ENCODE measurements at places on chromosomes 7 and 10. TPM values are rescaled to one million over a fixed set of nuclear protein-coding genes. Genes with fewer than 3 reads are reported as not detected.

DNA sequence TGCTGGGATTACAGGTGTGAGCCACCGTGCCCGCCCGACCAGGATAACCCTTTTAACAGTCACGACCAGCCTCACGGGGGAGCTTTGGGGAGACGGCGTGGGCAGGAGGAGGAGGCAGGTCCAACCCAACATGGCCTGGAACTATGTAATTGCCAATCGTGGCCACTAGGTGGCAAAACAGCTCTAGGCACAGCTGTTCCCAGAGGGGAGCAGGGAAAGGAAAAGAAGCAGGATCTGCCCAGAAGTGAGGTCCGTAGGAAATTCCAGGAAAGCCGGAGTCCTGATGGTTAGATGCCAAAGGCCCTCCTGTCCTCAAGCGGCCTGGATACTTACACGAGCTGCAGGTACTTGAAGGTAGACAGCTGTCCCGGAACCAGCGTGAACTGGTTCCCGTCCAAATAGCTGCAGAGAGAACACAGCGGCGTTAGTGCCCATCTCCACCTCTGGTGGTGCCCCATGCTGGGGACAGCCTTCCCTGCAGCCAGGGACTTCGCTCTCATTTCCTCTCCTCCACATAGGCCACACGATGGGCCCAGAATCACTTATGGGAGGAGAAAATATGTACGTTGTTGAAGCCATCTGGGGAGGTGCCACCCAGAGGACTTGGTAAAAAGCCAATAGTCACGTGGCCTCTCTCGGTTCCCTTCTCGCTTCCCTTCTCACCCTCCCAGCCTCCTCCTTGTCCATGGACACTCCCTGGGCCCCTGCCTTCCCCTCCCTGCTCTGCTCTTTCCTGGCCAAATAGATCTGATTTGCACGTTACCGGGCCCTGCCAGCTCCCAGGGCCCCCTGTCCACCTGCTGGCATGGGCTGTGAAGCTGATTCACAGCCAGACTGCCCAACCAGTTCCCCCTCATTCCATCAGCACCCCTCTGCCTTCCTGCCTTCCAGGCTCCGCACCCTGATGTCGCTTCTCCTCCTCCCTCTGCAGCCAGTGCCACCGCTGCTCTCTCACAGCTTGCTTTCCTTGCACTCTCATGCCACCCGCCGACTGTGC, 148.1 kb downstream of the SLIT1 start:
- peaks cover 9% of the 10 kb centered on the region for H3K4me1 ChIP-seq
- peak overlapping the region; percentile 46 for H3K4me3 ChIP-seq
- peaks cover 8% of the 10 kb centered on the region for H3K27me3 ChIP-seq
- DNase-seq: peak; percentile 85

DNA sequence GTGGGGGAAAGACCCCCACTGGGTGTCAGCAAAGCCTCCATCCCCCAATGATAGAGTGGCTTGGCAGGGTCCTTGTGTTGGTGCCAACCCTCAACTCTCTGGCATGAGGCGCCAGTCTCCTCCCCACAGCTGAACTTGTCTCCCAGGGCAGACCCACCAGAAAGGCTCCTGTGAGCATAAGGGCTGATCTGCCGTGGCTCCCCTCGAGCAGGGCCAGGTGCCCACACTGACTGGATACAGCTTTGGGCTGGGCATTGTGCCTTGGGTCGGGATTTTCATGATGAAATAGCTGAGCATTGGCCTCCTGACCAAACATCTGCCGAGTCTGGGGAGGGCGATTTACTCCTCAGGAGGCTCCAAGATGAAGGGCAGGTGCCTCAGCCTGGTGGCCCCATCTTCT, 68.1 kb upstream of the NPTX2 start:
- no peak for DNase-seq
- H3K36me3 ChIP-seq: no peaks in the 10 kb centered on the region
- H3K4me3 ChIP-seq: no peak overlapping the region
- no peaks in the 10 kb centered on the region for H3K4me1 ChIP-seq
- no peaks in the 10 kb centered on the region for H3K27me3 ChIP-seq
- no peak overlapping the region for H3K27ac ChIP-seq

The CYP2E1 gene
- total RNA-seq: 0.87 TPM

The PNLIP gene
- total RNA-seq: not detected

The VWDE gene
- 1.4 TPM for total RNA-seq

GRCh38 chr10:59393349-59393748, 31.0 kb upstream of the FAM13C start:
- no peak overlapping the region for H3K27ac ChIP-seq
- H3K36me3 ChIP-seq: no peaks in the 10 kb centered on the region
- no peaks in the 10 kb centered on the region for H3K4me1 ChIP-seq
- DNase-seq: no peak
- no peak overlapping the region for H3K4me3 ChIP-seq

The MGAM2 gene
- not detected for total RNA-seq

GRCh38 chr7:64046041-64046389, 781 bp downstream of the ZNF727 start:
- H3K27ac ChIP-seq: no peak overlapping the region
- no peak overlapping the region for H3K4me3 ChIP-seq
- DNase-seq: no peak
- no peaks in the 10 kb centered on the region for H3K4me1 ChIP-seq

- peak; percentile 56 for DNase-seq
- peaks cover 25% of the 10 kb centered on the region for H3K36me3 ChIP-seq
- peaks cover 66% of the 10 kb centered on the region for H3K4me1 ChIP-seq
- peak overlapping the region; percentile 64 for H3K27ac ChIP-seq
These were observed 10.6 kb downstream of the DNAJB6 start for GRCh38 chr7:157347217-157347904.

DNA sequence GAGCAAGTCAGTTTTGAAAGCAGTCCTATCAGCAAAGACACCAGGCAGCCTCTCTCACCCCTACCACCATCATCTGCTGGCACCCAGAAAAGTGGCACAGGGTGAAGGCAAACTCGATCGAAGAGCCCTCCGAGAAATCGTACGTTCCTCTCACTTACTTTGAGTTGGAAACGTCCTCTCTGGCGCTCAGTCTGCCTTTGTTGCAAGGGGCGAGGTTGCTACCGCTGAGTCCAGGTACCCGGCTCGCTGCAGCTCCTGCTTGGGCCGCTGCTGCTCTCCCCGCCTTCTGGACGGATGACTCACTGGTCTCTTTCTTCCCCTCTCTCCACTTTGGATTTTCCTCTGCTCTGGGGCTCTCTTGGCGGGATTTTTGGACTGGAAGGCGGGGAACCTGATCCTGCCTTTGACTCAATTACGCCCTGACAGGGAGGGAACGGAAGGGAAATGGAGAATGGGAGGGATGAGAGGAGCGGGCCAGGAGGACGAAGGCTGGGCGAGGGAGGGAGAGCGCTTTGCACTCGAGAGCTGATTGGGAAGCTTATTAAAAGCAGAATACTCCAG, at the start of gene PTN:
Gene PTN (minus strand): TSS at position 453 of the 561 bp plus-strand sequence. CDS start 88,760 bp downstream, outside the sequence.
- H3K4me3 ChIP-seq: no peak within 1 kb of the TSS
- H3K27ac ChIP-seq: no peak within 1 kb of the TSS
- no peaks in the 10 kb centered on the region for H3K36me3 ChIP-seq
- peaks cover 2% of the 10 kb centered on the region for H3K4me1 ChIP-seq

- H3K27ac ChIP-seq: no peak overlapping the region
- H3K4me3 ChIP-seq: no peak overlapping the region
- no peak for DNase-seq
- no peaks in the 10 kb centered on the region for H3K27me3 ChIP-seq
These were observed 8.1 kb downstream of the TFAM start for GRCh38 chr10:58393317-58393716.

- no peaks in the 10 kb centered on the region for H3K4me1 ChIP-seq
- DNase-seq: no peak
- no peaks in the 10 kb centered on the region for H3K36me3 ChIP-seq
- no peaks in the 10 kb centered on the region for H3K27me3 ChIP-seq
These were observed 32.5 kb downstream of the ARHGAP22 start for GRCh38 chr10:48572414-48572813.

GRCh38 chr10:48797830-48798229, 113.2 kb downstream of the WDFY4 start:
- no peak overlapping the region for H3K27ac ChIP-seq
- peaks cover 6% of the 10 kb centered on the region for H3K36me3 ChIP-seq
- peaks cover 20% of the 10 kb centered on the region for H3K4me1 ChIP-seq

DNA sequence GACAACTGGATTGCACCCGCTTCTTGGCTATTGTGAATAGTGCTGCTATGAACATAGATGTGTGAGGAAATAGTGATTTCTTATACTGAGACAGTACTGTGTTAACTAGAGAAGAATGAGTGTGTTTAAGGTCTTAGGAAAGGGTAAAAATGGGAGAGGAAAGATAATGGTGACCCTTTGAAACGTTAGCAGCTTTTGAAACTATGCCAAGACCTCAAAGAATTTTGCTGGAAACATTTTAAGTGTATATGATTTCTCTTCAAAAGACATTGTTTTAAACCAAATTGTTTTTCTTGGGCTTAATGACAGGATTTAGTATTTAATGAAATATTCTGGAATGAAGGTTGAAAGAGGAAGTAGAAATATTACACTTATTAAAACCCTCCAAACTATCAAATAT, 100.8 kb upstream of the ARHGAP21 start:
- H3K4me3 ChIP-seq: no peak overlapping the region
- H3K4me1 ChIP-seq: peaks cover 44% of the 10 kb centered on the region
- H3K36me3 ChIP-seq: no peaks in the 10 kb centered on the region
- no peak overlapping the region for H3K27ac ChIP-seq

The MRM2 gene
- total RNA-seq: 31.9 TPM

- H3K27me3 ChIP-seq: no peaks in the 10 kb centered on the region
- DNase-seq: no peak
- H3K4me1 ChIP-seq: peaks cover 32% of the 10 kb centered on the region
- no peak overlapping the region for H3K4me3 ChIP-seq
- peaks cover 78% of the 10 kb centered on the region for H3K36me3 ChIP-seq
These were observed 12.6 kb downstream of the CASP7 start for GRCh38 chr10:113692271-113692670.

DNA sequence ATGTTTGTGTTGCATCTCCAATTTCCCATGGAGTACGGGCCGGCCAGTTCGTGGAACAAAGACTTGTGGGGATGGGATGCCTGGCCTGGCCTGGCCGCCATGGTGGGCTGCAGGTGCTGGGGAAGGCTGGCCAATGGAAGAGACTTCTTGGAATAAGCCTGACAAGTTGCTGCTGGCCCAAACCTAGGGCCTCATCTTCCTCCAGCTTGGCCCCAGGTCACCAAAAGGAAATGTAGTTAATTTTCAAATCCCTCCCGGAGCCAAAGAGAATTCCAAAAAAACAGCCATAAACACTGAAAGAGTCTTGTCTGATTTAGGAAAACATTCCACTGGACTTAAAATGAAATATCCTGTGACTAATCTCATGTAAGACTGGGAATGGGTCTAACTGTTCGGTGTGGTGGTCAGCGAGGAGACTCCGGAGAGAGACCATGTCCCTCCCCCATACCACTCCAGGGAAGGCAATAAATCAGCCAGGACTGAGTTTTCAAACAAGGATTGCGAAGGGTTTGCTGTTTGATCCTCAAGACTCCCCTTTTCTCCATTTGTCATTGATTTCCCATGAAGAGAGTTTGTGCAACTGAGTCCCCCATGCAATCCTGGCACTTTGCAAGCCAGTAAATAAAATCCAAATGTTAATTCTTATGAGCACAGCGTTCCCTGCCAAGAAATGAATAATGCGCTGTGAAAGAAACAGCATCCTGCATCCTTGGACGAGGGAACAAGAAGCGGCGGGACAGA, 128.7 kb upstream of the HABP2 start:
- H3K4me1 ChIP-seq: no peaks in the 10 kb centered on the region
- no peak for DNase-seq
- no peaks in the 10 kb centered on the region for H3K36me3 ChIP-seq
- H3K27ac ChIP-seq: no peak overlapping the region

DNA sequence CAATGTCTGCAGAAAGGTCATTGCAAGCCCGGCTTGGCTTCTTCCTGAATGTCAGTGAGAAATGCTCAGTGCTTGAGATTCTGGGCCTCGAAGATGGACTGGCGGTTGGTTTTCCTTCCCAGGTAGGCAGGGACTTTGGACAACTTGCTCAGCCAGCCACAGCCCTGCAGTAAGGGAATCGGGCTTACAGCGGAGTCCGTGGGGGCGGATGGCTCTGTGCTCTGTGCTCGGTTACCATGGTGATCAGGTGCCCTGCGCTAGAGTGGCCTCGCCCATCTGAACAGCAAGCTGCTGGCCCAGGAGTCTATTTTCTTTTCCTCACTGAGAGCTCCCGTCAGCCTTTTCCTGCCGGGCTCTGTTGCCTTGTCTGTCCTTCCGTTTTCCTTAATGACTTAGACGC, 77.8 kb upstream of the SH2B2 start:
- H3K4me3 ChIP-seq: no peak overlapping the region
- no peak overlapping the region for H3K27ac ChIP-seq
- DNase-seq: no peak
- H3K36me3 ChIP-seq: peaks cover 2% of the 10 kb centered on the region
- H3K27me3 ChIP-seq: no peaks in the 10 kb centered on the region

The ITGB8 gene
- not detected for total RNA-seq

The RBP4 gene
- not detected for total RNA-seq

DNA sequence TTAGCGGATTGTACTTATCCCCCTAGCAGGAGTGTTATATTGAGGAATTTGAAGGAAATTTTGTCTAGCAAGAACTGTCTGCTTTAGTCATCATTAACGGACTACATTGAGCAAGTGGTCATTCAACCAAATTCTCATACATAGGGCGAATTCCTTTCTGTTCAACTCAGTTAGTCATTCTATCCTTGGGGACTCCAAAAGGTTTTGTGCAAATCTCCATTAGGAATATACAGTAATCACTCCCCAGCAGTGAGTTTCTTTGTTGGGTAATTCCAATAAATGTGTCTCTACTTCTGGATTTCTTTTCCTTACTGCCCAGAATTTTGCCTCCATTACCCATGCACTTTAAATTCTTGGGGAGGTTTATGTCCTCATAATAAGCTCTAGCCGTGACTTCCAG, 51.1 kb downstream of the EPDR1 start:
- H3K4me1 ChIP-seq: peaks cover 6% of the 10 kb centered on the region
- H3K36me3 ChIP-seq: no peaks in the 10 kb centered on the region
- H3K27ac ChIP-seq: no peak overlapping the region
- H3K27me3 ChIP-seq: peaks cover 6% of the 10 kb centered on the region

GRCh38 chr7:107180378-107180777, 11.6 kb downstream of the HBP1 start:
- peaks cover 20% of the 10 kb centered on the region for H3K36me3 ChIP-seq
- H3K27me3 ChIP-seq: no peaks in the 10 kb centered on the region
- peak; percentile 95 for DNase-seq
- peak overlapping the region; percentile 94 for H3K27ac ChIP-seq

GRCh38 chr10:131591936-131592335, 280.4 kb upstream of the TCERG1L start:
- H3K36me3 ChIP-seq: no peaks in the 10 kb centered on the region
- no peaks in the 10 kb centered on the region for H3K27me3 ChIP-seq
- no peaks in the 10 kb centered on the region for H3K4me1 ChIP-seq
- H3K27ac ChIP-seq: no peak overlapping the region
- DNase-seq: no peak

- H3K4me3 ChIP-seq: no peak overlapping the region
- H3K4me1 ChIP-seq: no peaks in the 10 kb centered on the region
- H3K27ac ChIP-seq: no peak overlapping the region
- peak; percentile 8 for DNase-seq
These were observed 54.3 kb downstream of the LRRC18 start for GRCh38 chr10:48885376-48885775.

The COL13A1 gene
- not detected for total RNA-seq
